ENCODE measurements at places on chromosomes 7 and 10.
A peak's percentile ranks its signal among the peaks of the same experiment; 100 is the strongest.

- no peaks in the 10 kb centered on the region for H3K36me3 ChIP-seq
- no peak overlapping the region for H3K4me3 ChIP-seq
- H3K27me3 ChIP-seq = no peaks in the 10 kb centered on the region
Observed at GRCh38 chr10:103709341-103709920, 145.9 kb downstream of the SH3PXD2A start.

DNA sequence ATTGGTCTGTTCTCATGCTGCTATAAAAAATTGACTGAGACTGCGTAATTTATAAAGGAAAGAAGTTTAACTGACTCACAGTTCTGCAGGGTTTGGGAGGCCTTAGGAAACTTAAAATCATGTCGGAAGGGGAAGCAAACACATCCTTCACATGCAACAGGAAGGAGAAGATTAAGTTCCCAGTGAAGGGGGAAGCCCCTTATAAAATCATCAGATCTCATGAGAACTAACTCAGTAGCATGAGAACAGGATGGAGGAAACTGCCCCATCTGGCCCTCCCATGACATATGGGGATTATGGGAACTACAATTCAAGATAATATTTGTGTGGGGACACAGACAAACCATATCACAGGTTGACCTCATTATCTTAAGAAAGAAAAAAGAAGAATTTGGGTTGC, 134.5 kb downstream of the PPP1R3A start:
- H3K27ac ChIP-seq = no peak overlapping the region
- H3K27me3 ChIP-seq = no peaks in the 10 kb centered on the region
- no peaks in the 10 kb centered on the region for H3K36me3 ChIP-seq
- DNase-seq = no peak
- no peaks in the 10 kb centered on the region for H3K4me1 ChIP-seq

DNA sequence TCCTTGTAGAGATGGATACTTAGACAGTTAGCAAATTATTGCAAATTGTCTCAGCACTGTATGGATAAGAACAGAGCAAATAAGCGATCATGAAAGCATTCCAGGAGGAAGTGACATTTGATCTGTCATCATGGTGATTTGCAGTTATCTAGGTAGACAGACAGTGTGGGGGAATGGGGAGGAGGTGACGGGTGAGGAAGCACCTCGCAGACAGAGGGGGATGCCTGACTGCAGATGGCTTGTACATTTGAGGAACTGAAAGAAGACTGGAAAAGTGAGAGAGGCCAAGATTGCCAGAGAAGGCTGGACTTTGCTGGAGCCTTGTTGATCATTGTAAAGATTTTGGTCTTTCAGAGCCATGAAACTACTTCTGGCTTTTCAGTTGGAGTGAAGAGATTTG, 318.2 kb upstream of the CELF2 start:
- no peaks in the 10 kb centered on the region for H3K36me3 ChIP-seq
- DNase-seq = no peak
- H3K27me3 ChIP-seq = no peaks in the 10 kb centered on the region

GRCh38 chr10:44725404-44725803, 185.7 kb upstream of the TMEM72 start:
- no peak overlapping the region for H3K27ac ChIP-seq
- H3K36me3 ChIP-seq = no peaks in the 10 kb centered on the region
- H3K4me1 ChIP-seq = peaks cover 4% of the 10 kb centered on the region
- DNase-seq = no peak
- H3K27me3 ChIP-seq = no peaks in the 10 kb centered on the region

DNA sequence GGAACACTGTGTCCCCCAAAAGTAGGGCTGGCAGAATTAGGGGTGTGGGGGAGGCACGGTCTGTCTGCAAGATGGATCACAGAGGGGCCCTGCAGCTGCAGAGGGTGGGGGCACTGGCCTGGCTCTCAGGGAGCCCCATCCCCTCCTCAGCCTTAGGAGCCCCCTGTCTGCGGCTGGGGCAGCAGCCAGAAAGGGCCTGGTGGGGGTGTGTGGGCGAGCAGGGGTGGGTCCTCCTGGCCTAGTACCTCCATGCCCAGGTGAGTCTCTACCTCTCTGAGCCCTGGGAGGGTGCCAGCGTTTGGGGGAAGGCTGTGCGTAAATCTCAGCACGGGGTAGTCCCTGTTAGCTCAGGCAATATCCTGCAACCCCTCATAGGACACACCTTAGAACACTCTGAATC, 280.5 kb upstream of the PPP2R2D start:
- no peak for DNase-seq
- no peaks in the 10 kb centered on the region for H3K4me1 ChIP-seq
- H3K36me3 ChIP-seq = no peaks in the 10 kb centered on the region
- no peaks in the 10 kb centered on the region for H3K27me3 ChIP-seq
- no peak overlapping the region for H3K27ac ChIP-seq

GRCh38 chr7:36615852-36616540, 108.3 kb downstream of the AOAH start:
- peaks cover 60% of the 10 kb centered on the region for H3K36me3 ChIP-seq
- H3K4me1 ChIP-seq = peaks cover 8% of the 10 kb centered on the region
- H3K27me3 ChIP-seq = no peaks in the 10 kb centered on the region
- no peak overlapping the region for H3K4me3 ChIP-seq
- no peak for DNase-seq
- no peak overlapping the region for H3K27ac ChIP-seq

DNA sequence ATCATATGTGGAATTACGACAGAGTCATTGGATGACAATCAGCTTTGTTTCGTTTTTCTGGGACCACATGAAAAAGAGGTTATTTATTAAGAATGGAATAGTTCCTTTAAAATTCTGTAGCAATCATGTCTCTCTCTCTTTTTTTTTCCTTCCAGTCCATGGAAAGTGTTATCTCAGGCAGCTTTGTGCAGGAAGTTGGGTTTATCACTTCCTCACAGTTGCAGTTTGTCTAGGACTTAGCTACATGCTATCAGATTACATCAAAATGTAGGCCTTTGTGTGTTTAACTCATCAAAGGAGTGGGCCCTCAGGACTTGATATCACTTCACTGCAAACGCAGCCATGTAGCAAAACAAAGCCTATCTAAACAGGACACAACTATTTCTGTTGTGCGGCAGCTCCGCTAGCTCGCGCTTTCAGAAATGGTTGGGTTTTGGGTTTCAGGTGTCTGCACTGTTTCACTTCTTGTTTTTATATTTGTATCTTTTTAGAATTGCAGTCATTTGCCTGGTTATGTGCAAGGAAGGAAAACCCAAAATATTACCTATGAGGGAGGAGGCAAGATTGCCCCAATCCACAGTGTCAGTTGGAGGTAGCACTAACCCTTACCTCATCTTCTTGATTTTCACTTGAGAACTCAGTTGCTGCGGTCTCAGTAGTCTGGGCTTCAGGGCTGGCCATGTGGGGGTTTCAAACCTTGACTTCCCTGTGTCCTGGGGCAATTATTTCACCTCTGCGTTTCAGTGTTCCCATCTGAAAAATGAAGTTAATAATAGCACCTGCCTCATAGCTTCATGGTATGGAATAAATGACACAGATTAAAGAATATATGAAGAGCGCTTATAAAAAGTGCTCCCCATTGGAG, 66.7 kb downstream of the HHEX start:
- no peaks in the 10 kb centered on the region for H3K36me3 ChIP-seq
- H3K4me3 ChIP-seq = no peak overlapping the region
- no peak overlapping the region for H3K27ac ChIP-seq
- peaks cover 14% of the 10 kb centered on the region for H3K4me1 ChIP-seq
- no peak for DNase-seq
- peaks cover 3% of the 10 kb centered on the region for H3K27me3 ChIP-seq

DNA sequence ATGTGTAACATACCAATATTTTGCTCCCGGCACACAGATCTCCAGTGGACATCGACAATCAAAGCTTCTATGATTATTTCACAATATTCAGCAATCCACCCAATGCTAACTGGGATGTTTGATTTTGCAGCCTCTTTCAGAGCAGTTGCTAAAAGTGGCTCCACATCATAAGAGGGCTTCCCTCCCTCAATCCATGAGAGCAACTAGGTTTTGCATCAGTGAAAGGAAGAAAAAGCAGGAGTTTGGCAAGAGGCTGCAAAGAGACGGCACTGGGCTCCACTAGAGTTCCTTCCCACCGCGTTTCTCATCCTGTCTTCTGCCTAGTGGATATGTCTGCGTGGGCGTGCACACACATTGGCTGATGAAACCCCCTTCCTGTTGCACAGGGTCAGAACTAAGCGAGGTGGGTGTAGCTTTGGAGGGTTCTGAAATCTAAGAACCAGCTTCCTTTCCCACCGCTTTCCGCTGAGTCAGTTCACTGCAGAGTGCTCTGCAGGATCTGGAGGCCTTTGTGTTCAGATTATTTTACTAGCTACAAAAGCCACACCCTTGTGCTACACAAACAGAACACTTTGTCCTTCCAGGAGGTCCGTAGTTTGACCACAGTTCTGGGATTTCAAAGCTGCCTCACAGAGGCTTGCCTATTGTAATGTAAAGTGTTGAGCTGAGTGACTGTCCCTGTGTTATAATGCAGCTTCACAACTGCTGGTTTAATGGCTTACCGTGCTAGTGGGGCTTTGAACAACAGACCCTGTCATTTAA, 28.1 kb downstream of the ARL4A start:
- no peak overlapping the region for H3K4me3 ChIP-seq
- H3K4me1 ChIP-seq = peaks cover 28% of the 10 kb centered on the region
- H3K36me3 ChIP-seq = peaks cover 6% of the 10 kb centered on the region
- no peak overlapping the region for H3K27ac ChIP-seq

DNA sequence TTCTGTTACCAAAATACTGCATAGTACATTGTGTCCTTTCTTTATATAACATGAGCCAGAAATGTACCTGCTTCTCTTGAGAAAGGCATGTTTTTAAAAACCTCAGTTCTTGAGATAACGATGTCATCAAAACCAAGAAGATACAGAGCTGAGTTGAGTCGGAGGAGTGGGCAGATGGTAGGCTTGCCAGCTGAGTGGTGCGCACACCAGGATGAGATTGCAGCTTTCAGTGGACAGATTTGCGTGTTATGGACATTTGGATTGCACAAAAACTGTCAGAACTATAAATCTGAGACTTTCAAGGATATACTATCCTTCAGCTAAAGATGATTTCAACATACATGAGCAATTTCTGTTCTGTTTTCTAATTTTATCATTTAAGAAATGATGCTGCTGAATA, 25.0 kb downstream of the PRKAR2B start:
- peaks cover 1% of the 10 kb centered on the region for H3K4me1 ChIP-seq
- no peak overlapping the region for H3K4me3 ChIP-seq
- H3K36me3 ChIP-seq = no peaks in the 10 kb centered on the region
- H3K27me3 ChIP-seq = peaks cover 32% of the 10 kb centered on the region
- H3K27ac ChIP-seq = no peak overlapping the region

DNA sequence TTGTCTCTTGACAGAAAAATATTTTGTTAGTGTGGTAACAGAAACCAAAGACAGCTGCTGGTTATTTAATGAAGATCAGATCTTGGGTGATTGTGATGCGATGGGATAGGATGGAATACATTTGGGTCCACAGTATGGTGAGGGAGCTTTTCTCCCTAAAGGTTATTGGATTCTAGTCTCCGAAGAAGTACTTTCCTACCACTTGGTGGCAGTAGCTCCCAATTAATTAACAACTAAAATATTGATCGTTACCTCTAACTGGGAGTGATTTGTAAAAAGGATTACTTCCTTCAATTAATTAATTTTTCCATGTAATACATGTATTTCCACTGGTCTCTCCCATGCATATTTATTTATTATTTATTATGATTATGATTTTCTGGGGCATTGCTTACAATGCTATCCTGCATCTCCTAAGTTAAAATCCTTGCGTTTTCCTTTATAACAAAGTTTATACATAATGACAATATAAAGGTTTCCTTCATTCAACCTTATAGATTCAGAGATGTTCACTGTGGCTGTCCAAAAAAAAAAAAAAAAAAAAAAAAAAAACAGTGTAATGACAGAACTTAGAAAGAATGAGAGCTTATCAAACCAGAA, 25.6 kb downstream of the TMEM196 start:
- H3K27me3 ChIP-seq = no peaks in the 10 kb centered on the region
- no peaks in the 10 kb centered on the region for H3K36me3 ChIP-seq
- no peaks in the 10 kb centered on the region for H3K4me1 ChIP-seq

GRCh38 chr7:47045207-47046051, 536.5 kb downstream of the TNS3 start:
- no peak overlapping the region for H3K27ac ChIP-seq
- no peaks in the 10 kb centered on the region for H3K36me3 ChIP-seq
- DNase-seq = no peak
- H3K4me1 ChIP-seq = no peaks in the 10 kb centered on the region

GRCh38 chr10:84038035-84038434, 101.3 kb upstream of the GHITM start:
- H3K27ac ChIP-seq = no peak overlapping the region
- no peaks in the 10 kb centered on the region for H3K27me3 ChIP-seq
- DNase-seq = no peak
- H3K36me3 ChIP-seq = no peaks in the 10 kb centered on the region
- H3K4me3 ChIP-seq = no peak overlapping the region
- H3K4me1 ChIP-seq = no peaks in the 10 kb centered on the region

- DNase-seq = no peak
- H3K27me3 ChIP-seq = no peaks in the 10 kb centered on the region
- peaks cover 76% of the 10 kb centered on the region for H3K4me1 ChIP-seq
- H3K4me3 ChIP-seq = peak overlapping the region; percentile 72
- peaks cover 15% of the 10 kb centered on the region for H3K36me3 ChIP-seq
Observed at GRCh38 chr7:158821171-158822031, 7.9 kb downstream of the ESYT2 start.

- no peak overlapping the region for H3K4me3 ChIP-seq
- no peak overlapping the region for H3K27ac ChIP-seq
- H3K4me1 ChIP-seq = peaks cover 22% of the 10 kb centered on the region
- no peaks in the 10 kb centered on the region for H3K27me3 ChIP-seq
- H3K36me3 ChIP-seq = peaks cover 5% of the 10 kb centered on the region
Observed at GRCh38 chr10:79116801-79117723, 48.3 kb downstream of the ZMIZ1 start.

- peaks cover 13% of the 10 kb centered on the region for H3K36me3 ChIP-seq
- DNase-seq = no peak
- H3K4me1 ChIP-seq = peaks cover 45% of the 10 kb centered on the region
- H3K27ac ChIP-seq = peak overlapping the region; percentile 83
- peak overlapping the region; percentile 45 for H3K4me3 ChIP-seq
Observed at GRCh38 chr7:148856578-148856881, 27.6 kb downstream of the EZH2 start.

GRCh38 chr7:115980159-115980558, 50.4 kb downstream of the TFEC start:
- no peak overlapping the region for H3K4me3 ChIP-seq
- DNase-seq = no peak
- H3K36me3 ChIP-seq = no peaks in the 10 kb centered on the region
- no peaks in the 10 kb centered on the region for H3K4me1 ChIP-seq
- H3K27me3 ChIP-seq = no peaks in the 10 kb centered on the region

DNA sequence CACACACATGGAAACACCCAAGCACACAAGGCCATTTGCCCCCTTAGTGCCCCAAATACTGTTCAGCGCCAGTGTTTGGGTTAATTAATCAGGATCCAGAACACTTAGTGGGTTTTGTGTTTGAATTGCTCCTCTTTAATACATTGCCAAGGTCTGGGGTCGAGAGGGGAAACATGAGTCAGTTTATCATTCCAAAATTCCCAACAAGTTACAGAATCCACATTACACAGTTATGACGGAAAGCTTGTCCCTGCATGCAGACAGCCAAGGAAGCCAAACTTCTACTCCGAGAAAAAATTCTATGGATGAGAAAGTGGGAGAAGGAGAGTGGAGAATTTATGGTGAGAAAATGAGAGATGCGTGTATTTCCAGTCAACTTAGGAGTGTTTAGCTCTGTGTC, 189.0 kb downstream of the NPSR1 start:
- H3K4me3 ChIP-seq = no peak overlapping the region
- no peak for DNase-seq
- peaks cover 6% of the 10 kb centered on the region for H3K4me1 ChIP-seq
- no peaks in the 10 kb centered on the region for H3K36me3 ChIP-seq
- H3K27me3 ChIP-seq = no peaks in the 10 kb centered on the region

- H3K4me3 ChIP-seq = no peak overlapping the region
- DNase-seq = no peak
- no peak overlapping the region for H3K27ac ChIP-seq
- no peaks in the 10 kb centered on the region for H3K4me1 ChIP-seq
Observed at GRCh38 chr7:28672397-28672797, 260.1 kb downstream of the CREB5 start.

All from activated T-helper 2 cell treated with anti-CD3 and anti-CD28 coated beads, Interferon-gamma antibody, Interleukin-2, Interleukin-4, amounts not matched to agents 10 μg/mL and 5 μg/mL and 100 μg/mL, durations not matched to agents 14 hours and 24 hours and 36 hours (primary cell).